Upper lobe of right lung (tissue), 1 donor: ENCODE measurements at places on chromosomes 13 and 19.

GRCh38 chr13:26961890-26962615 is 201.5 kb upstream of the GPR12 start:
- peak; percentile 88 for DNase-seq

DNA sequence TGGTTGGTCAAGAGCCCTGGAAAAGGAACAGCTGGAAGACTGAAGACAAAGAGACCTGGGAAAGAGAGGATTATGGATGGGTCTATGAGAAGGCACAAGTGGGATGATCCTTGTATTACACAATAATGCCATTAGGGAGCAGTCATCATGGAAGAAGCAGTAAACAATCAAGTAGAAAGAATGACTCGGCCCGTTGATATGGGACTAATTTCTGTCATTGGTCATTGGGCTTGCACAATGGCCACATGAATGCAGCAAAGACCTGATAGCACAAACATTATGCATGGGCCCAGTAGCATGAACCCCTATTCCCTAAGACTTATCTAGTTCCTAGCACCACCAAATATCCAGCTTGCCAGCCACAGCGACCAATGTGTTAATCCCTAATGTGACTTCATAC is 390.3 kb upstream of the ZNF507 start:
- no peak for DNase-seq

- DNase-seq: no peak
These were observed 55.1 kb upstream of the CLDN10 start for GRCh38 chr13:95497381-95497807.

DNA sequence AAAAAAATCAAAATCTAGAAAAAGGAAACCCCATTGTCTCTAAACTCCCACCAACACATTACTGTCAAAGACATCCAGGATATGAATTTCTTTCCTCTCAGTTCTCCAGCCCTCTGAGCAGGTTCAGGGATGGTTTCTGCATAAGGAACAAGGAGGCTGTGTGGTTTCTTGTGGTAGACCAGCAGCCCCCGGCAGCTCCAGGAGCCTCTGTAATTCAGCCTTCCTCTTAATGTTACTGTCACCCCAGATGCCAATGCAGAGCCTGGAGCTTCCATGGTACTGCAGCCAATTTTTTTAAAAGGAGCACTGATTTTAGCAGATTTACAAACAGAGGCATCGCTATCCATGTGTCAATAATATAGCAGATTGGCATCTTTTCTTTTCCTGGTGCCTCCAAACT is 100.6 kb upstream of the FAM216B start:
- DNase-seq: no peak

DNA sequence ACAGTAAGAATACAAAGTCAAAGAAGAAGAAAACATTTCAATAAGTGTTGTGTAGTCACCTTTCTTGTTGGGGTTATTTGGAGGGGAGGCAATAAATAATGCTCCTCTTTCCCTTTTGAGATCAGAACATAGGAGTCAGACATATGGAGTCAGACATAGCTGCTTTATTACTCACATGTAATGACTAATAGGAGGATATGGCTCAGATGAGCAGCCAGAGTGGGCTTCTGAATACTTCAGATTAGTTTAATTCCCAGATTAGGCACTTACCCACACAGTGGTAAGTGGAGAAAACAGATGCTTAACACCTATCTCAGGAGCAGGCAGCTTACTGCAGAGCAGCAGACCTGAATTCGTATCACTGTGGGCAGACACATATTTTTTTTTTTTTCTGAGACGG is 31.7 kb upstream of the C1QTNF9B start:
- no peak for DNase-seq

DNA sequence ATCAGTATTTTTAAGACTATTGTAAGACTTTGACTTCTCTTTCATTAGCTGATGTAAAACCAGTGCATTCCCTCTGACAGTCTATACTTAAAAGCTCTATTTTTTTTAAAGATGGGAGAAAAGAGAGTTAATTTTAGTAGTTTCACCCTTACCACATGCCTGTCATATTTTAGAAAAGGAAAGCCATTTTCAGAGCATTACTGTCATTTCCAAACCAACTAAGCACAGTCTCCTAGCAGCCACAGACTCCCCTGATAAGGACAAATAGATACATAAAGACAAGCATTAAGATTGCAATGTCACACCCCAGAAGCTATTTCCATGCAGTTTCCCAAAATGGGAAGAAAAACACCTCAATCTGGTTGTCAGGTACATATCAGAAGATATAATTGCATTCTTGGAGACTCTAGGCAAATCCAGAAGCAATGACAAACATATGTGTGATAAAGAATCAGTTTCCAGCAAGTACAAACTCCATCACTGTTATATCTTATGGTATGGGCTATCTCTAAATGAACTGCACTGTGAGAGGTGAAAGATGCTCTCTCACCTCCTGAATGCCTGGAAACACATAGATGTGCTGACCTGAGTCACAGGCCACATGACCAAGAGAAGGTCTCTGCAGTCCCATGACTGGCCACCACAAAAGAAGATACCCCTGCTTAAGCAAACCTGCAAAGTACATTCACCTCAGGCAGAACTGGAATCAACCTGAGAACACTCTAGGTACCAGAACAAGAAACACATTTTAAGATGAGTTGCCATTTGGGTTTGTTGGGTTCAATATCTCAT is 303.3 kb downstream of the POU4F1 start:
- DNase-seq: no peak

GRCh38 chr19:4742723-4743646 is 19.3 kb upstream of the DPP9 start:
- no peak for DNase-seq

DNA sequence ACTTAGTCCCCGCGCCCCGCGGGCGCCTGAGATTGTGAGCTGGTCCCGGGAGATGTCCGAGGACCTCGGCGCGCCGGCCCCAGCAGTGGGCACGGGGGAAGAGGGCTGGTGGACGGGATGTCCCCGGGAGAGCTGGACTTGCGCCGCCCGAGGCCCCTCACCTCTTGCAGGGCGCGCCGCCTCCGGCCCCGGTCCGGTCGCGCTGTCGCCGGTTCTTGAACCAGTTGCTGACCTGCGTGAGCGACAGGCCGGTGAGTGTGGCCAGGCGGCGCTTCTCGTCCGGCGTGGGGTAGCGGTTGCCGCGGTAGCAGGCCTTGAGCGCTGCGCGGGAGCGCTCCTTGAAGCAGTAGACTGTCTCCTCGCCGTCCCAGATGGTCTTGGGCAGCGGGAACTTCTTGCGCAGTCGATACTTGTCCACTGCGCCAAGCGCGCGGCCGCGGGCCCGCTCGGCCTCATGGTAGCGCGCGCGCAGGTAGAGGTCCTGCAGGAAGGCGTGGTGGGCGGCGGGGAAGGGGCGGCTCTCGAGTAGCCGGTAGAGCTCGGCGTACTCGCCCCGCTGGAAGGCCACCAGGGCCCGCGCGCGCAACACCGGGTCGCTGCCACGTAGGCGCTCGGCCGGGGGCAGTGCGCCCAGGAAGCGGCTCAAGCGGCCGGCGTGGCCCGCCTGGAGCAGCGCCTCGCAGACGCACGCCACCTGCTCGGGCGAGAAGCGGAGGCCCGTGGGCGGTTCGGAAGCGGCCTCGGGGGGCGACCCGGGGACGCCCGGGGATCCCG is 984 bp downstream of the SIX5 start:
- DNase-seq: peak; percentile 87

- no peak for DNase-seq
These were observed 281.6 kb downstream of the ZNF536 start for GRCh38 chr19:30653646-30654386.

- no peak for DNase-seq
These were observed 45.3 kb upstream of the TRPC4 start for GRCh38 chr13:37914781-37915391.

DNA sequence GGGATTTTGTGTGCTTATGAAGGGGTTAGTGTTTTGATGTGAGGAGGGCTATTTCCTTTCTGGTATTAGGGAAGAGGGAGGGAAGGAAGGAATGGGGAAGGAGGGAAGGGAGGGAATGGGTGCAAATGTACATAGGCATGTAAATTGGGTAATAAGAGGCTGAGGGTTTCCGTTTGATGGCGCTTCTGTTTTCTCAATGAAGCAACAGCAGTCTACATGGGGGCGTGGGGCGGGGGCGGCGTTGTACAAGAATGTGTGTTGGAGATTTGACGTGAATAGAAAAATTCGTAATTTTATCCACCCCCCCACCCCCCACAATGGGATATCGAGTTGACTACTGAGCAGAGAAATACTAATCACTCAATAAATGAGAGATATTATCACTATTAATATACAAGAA is 52.5 kb downstream of the PDS5B start:
- no peak for DNase-seq

DNA sequence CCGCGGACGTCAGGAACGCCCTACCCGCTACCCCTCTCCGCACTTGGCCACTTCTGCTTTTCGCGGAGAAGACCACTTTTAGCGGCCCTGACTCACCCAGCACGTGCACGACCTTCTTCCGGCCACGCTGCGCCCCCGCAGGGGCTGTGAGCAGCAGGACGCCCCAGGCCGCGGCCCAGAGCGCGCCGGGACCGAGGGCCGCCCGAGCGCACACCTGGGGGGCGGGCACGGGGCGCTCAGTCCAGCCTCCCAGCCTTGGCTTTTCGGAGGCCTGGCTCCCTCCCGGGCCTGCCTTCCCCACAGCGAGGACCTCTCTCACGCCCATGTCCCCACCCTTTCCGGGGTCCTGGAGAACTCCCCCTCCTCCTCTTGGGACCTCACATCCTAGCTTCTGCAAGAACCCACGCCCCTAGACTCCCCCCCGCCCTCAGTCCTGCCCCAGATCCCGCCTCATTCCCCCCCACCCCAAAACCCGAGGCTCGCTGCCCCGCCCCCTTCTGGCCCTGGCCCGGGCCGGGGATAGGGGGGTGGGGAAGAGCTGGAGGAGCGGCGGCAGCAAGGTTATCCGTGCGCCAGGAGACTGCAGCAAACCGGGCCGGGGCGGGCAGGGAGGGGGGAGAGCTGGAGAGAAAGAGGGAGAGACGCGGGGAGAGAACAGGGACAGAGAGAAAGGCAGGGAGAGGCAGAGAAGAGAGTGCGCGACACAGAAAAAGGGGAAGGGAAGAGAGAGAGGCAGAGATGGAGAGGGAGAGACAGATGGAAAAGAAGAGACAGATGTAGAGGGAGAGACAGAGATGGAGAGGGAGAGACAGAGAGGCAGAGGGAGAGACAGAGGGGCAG is 11.5 kb downstream of the TM6SF2 start:
- DNase-seq: no peak

DNA sequence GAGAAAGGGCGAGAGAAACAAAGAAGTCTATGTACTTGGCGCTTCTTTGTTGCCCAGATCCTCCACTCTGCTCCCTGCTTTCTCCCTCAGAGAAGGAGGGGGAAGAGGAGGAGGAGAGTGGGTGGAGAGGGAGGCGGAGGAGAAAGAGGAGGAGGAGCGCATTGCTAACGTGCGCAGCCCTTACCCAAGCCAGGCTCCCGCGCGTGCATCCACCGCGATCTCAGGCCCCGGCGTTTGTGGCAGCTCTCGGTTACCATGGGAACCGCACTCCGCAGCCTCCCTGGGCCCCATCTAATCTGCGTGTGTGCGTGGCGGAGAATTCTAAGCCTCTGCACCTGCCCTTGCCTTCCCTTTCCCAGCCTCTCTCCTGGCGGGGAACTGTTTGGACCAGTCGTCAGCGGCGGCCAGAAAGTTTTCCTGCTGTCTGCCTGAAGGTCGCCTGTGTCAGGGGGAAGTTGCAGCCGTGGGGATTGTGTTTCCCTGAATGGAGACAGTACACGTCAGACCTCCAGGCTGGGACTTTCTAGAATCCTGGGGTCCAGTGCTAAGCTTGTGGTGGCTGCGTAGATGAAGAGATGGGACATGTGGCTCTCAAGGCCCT is at the start of gene ERICH6B:
Gene ERICH6B (minus strand): TSS at position 239 of the 601 bp plus-strand sequence. CDS start 18,734 bp downstream, outside the sequence.
- no peak for DNase-seq

GRCh38 chr19:28501976-28502375 is 711.0 kb downstream of the UQCRFS1 start:
- no peak for DNase-seq

GRCh38 chr19:17579661-17580244 is 24.3 kb downstream of the COLGALT1 start:
- peak; percentile 81 for DNase-seq

DNA sequence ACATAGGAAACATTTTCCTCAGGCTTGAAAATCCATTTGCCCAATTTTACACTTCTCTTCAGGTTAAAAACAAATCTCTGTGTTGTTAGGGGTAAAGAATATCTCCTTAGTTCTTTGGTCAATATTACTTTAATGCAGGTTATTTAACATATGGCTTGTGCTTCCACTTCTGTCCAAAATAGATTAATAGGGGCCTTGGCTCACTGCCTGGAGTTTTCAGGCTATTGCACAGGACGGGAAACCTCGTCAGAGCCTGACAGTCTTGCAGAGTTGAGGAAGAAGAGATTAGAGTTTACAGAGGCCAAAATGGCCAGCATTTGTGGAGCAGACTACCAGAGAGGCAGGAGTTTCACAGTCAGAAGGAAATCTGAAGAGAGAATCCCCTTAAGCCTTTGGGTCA is 863.9 kb upstream of the GPC6 start:
- no peak for DNase-seq

GRCh38 chr13:36666477-36667229 is 7.2 kb upstream of the SERTM1 start:
- DNase-seq: no peak

GRCh38 chr19:35329323-35329722 is 336 bp downstream of the CD22 start:
- no peak for DNase-seq

- DNase-seq: no peak
These were observed 40.4 kb upstream of the C13orf42 start for GRCh38 chr13:51151463-51151862.

DNA sequence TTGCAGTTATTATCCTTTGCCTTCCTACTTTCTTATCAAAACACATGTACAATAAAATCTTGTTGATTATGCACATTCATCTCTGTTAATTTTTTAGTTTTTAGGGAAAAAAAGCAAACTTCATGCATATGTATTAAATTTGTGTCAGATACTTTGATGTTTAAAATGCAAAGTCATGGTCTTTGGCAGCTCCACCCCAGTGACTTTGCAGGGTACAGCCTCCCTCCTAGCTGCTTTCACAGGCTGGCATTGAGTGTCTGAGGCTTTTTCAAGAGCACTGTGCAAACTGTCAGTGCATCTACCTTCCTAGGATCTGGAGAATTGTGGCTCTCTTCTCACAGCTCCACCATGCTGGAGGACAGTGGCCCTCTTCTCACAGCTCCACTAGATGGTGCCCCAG is 1988.1 kb upstream of the PCDH20 start:
- no peak for DNase-seq

- no peak for DNase-seq
These were observed 170.6 kb downstream of the KCTD12 start for GRCh38 chr13:76715621-76716020.

GRCh38 chr19:1206864-1207450 is 1.4 kb downstream of the STK11 start:
- no peak for DNase-seq

DNA sequence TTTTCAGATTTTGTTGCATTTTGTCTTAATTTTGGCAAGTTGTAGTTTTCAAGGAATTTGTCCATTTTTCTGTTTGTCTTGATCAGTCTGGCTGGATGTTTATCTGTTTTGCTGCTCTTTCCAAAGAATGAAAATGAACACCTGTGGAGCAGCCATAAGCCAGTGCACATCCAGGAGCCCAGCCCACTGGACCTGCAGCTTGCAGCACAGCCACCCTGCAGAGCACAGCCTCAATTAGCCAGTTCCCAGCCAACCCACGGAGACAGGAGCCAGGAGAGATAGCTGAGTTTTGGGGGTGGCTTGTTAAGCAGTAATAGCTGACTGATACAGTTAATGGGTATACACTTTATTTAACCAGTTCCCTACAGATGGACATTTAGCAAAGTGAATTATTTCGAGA is 38.0 kb upstream of the URI1 start:
- no peak for DNase-seq
